ENCODE measurements at places on chromosomes 11 and 22.

- no peak for DNase-seq
Measured at GRCh38 chr11:128988242-128988970, 45.7 kb upstream of the TP53AIP1 start.

DNA sequence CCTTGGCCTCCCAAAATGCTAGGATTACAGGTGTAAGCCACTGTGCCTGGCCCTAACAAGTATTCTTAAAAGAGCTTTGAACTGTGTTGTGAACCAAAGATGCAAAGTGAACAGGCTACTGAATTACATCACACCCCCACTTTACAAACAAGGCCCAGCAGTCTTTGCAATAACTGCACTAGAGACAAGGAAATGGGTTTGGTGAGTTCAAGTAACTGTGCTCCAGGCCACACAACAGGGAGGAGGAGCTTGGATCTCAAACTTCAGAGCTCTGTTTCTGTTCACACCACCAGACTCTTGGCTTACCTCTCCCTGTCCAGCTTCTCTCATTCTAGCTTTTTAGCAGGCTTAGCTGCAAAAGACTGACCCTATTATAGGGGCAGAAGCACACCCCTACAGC is 30.4 kb upstream of the RASL10A start:
- DNase-seq: no peak

- DNase-seq: no peak
Measured at GRCh38 chr11:62896049-62896448, 15.4 kb downstream of the SLC3A2 start.

DNA sequence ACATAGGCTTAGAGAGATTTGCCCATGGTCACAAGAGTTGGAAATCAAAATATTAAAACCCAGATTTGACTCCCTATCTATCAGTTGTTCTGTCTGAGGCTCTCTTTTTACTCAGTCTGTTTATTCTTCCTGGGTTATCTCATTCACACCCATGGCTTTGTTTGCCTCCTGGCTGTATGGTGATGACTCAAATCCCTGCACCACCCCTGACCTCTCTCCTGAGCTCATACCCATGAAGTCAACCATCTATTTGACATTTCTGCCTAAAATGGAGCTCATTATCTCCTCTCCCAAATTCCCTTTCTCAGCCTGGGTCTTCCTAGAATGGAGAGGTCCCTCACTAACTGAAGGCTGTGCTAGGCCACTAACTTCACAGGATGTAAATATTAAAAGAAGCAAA is 27.8 kb upstream of the CCDC134 start:
- peak; percentile 32 for DNase-seq

DNA sequence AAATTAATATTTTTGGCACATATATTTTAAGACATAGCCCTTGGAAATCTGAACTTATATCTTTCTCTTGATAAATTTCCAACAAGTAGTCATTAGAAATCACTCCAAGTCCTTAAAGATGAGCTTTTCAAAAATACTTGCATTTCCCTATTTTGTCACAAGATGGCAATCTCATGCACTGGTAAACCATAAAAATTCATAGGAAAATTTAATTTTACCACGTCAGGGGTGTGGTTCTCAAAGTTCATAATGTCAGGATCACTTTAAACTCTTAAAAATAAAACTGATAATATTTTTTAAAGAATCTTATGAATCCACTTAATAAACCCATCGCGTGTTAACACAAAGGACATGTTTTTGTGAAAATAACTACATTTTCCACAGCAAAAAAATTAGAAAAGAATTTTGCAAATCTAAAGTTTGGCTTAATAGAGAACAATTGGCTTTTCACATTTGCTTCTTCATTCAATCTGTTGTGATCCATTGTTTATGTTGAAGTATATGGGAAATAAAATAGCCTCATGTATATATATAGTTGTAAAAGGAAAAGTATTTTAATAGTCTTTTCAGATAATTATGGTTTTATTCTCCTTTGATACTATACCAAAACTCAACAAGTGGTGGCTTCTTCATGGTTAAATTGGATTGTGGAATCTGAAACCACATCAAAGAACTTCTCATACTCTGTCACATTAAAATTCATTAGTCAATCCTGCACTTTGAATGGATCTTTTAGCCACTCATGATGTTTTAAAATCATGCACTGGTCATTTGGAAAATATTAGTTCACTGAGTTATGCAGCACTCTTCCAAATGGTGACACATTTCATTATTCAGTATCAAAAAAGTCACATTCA is 169.1 kb downstream of the CADM1 start:
- DNase-seq: peak; percentile 22

Data from activated CD4-positive, alpha-beta T cell treated with anti-CD3 and anti-CD28 coated beads, Interleukin-10, Interleukin-2, amounts not matched to agents 100 ng/mL and 50 ng/mL, durations not matched to agents 16 hours and 8 hours (primary cell).